Activated T-helper 1 cell treated with Interleukin-2 at 50 U/mL for 16 hours (primary cell): ENCODE measurements at places on chromosomes 13 and 19.
A peak's percentile ranks its signal among the peaks of the same experiment; 100 is the strongest.

- no peak for DNase-seq
Observed at GRCh38 chr13:67343777-67344176, 113.6 kb upstream of the PCDH9 start.

GRCh38 chr19:47122359-47123335 is 8.0 kb upstream of the SAE1 start:
- no peak for DNase-seq

GRCh38 chr13:77544758-77545338 is 9.3 kb downstream of the SCEL start:
- DNase-seq = no peak

DNA sequence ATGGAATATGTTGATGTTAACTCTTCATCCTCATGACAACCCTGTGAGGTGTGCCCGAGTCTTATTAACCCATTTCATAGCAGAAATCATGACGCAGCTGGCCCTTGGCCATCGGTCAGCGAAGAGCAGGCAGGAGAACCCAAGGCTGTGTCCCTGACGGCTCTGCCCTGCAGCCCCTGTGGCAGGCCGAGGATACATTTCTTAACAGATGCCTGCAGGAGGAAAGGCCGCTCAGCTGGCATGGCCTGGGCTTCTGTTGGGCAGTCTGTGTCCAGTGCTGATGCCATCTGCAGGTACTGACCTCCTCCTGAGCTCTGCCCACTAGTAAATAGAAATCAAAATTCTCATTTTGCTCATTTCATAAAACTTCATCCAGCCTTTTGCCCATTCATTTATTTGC is 35.4 kb upstream of the MCF2L start:
- DNase-seq = no peak

DNA sequence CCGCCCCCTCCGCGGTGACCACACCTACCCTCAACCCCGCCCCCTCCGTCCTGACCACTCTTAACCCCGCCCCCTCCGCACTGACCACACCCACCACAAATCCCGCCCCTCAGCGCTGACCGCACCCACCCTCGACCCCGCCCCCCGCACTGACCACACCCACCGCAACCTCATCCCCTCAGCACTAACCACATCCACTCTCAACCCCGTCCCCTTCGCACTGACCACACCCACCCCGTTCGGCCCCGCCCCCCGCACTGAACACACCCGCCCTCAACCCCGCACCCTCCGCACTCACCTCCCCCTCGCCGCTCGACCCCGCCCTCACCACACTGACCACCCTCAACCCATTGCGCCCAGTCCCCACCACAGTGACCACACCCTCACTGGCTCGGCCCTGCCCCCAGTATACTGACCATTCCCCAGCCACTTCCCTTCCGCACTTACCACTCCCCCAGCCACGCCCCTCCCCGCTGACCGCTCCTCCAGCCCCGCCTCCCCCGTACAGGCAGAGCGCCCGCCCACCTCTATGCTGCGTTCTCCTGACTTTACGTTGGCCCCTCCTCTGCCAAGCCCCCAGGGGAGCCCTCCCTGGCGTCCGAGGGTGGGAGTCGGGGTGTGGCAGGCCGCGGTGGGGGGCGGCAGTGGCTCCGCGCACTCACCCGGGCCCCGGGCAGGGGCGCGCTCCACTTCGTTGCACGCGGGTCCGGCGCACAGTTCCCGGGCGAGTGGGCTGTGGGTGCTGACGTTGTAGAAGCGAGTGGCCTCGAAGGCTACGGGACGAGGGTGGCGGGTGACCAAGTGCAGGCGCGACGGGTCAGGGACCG is 8.4 kb downstream of the F2RL3 start:
- DNase-seq = peak; percentile 23

- DNase-seq = no peak
Observed at GRCh38 chr13:76887076-76887563, 915 bp upstream of the KCTD12 start.

DNA sequence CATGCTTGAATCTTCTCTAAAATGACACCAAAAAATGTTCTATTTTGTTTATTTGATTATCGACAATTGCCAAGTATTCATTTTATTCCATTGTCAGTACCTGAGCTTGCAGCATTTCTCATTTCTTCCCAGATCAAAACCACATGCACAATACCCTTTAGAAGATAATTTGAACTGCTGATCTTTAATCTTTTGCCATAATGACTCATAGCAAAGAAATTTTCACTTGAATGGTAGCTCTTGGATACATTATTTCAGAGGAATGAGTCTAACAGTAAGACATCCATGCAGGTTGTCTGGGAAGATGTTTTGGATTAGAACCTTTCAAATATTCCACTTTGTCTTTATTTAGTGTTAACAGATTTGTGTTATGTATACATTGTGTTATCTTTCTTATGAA is 42.0 kb upstream of the RXFP2 start:
- DNase-seq = no peak

DNA sequence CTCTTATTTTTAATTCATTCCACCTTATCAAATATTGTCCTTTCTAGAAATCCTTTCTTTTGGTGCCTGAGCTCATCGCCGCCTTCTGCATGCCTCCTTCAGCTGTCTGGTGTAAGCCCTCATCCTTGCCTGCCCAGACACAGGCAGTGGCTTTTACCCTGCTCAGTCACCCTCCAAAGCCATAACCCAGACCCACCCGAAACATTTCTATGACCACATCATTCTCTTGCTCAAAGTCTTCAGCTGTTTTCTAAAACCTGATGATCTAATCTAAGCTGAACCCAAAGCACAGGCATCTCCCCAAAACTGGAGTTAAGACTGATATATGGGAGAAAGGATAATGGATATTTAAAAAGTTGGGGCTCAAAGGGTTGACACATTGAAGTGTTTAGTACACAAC is 753.7 kb upstream of the SGCG start:
- no peak for DNase-seq

DNA sequence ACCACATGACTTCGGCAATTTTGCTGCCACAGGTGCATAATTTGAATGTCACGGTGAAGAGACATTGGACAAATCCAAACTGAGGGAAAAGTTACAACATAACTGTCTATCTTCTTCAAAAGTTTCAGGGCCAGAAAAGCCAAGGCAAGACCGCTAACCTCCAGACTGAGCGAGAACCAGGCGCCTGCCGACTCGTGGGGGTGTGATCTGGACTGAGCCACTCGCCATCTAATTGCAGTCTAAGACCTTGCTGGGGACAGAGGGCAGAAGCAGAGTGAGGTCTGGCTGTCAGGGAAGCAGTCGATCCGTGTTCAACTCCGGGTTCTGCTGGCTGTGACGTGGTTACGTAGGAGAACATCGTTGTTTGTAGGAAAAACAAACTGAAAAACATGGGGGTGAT is 88.6 kb downstream of the SPACA7 start:
- no peak for DNase-seq

GRCh38 chr13:23776698-23777574 is 112.3 kb downstream of the MIPEP start:
- no peak for DNase-seq

DNA sequence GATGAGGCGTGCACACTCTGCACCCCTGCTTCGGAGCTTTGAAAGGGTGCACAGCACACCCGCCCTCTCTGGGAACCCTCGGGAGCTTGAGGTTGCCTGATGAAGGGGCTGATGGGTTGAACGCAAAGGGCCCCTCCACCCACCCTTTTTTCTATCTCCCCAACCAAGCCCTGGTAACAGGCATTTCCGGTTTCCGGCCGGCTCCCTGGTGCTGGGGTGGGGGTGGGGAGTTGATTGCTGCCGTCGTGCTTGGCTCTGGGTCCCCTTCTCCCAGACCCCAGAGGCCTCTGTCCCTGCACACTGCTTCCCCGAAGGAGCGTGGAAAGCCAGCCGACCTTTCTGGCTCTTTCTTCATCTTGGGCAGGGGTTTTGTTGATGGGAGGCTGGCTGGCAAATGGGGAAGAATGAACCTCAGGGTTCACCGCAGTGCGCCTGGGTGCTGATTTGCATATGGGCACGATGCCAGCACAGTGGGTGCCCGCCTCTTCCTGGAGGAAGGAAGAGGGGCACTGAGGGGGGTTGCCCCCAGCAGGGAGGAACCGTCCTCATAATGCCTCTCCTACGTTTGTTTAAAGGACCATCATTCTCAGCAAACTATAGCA is 29.1 kb downstream of the VAV1 start:
- DNase-seq = peak; percentile 72

DNA sequence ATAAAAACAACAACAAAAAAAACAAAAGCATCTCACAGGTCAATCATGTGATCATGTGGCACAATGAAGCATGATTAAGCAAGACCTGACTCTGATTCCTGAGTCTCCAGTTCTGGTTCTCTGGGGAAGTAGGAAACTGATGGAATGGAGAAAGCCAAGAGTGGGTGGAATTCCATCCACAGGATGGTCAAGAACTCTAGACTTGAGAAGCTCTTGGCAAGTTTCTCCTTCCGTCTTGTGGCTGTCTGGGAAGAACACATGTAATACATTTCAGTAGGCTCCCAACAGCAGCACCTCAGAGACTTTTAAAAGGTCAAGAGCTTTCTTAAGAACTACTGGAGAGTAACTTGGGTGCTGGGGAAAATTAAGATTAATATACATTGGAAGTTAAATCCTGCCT is 78.6 kb upstream of the TSHZ3 start:
- DNase-seq = no peak

DNA sequence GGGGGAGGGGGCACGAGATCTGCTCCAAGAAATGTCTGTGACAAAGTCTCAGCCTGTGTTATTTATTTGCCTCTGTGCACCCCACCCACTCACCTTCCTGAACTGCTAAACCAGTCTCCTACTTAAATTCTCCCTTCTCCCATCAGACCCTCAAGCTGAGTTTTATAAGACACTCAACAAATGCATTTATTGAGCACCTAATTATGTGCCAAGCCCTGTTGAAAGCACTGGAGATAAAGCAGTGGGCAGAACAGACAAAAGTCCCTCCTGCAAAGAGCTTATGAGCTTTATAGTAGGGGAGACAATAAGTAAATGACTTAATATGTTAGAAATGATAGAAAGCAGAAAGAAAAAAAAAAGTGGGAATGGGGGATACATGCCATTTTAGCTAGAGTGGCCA is 3.4 kb upstream of the FAM98C start:
- no peak for DNase-seq

DNA sequence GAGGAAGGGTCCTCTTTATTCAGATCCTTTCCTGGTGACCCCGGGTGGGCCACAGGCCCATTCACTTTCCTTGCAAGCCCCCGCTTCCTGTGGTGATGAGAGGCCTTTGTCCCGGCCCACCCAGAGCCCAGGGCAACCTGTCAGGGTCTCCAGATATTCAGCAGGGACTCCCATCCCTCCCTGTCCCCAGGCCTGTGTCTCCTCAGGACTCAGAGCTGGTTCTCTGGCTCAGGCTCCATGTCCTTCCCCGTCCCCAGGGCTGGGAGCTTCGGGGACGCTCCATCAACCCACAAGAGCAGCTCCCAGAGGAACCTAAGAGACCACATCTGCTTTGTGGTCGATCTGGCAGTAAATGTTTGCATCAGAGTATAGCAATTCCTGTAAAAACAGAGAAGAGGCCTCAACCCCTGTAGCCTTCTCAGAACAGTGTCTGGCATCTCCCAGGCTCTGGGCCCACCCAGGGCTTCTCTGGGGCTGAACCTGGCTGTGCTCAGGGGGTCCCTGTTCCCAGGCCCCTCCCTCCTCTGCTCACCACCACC is 7.8 kb downstream of the CEACAM4 start:
- DNase-seq = no peak

DNA sequence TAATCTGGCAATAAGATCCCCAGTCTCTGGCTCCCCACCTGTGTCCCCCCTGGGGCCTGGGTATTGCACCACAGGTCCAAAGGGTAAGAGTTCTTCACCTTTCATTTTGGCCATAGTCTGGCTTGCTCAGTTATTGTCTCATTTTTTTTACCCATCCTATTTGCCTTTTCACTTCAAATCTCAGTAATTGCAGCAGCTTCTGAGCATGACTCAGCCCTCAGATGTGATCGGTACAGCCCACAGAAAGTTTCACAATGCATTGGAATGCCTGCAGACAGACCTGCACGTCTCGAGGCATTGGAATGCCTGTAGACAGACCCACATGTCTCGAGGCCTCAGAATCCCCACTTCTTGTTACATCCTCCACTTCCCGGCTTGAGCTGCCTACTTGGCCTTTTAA is 173.6 kb downstream of the NUFIP1 start:
- no peak for DNase-seq

GRCh38 chr13:32581177-32581786 is 5.0 kb upstream of the PDS5B start:
- no peak for DNase-seq

DNA sequence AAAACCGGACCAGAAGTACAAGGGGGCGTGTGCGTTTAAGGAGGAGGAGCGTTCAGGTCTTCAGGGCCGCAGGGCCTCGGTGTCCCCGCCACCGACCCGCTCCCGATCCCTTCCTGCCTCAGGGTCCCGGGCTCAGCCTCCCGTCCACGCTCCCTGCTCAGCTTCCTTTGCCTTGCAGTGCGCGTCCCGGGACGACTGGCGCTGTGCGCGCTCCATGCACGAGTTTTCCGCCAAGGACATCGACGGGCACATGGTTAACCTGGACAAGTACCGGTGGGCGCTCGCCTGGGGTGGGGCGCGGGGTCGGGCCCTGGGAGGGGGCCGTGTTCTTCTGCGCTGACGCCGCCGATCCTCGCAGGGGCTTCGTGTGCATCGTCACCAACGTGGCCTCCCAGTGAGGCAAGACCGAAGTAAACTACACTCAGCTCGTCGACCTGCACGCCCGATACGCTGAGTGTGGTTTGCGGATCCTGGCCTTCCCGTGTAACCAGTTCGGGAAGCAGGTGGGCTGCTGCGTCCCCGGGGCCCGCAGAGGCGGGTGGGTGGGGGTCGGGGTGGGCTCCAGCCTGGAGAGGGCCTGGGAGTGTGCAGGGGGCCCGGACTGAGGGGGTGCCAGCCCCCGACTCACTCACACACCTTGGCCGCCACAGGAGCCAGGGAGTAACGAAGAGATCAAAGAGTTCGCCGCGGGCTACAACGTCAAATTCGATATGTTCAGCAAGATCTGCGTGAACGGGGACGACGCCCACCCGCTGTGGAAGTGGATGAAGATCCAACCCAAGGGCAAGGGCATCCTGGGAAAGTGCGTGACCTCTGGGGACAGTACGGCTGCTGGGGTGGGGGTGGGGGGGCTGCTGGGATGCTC is 1.4 kb downstream of the GPX4 start:
- no peak for DNase-seq

GRCh38 chr13:52750713-52751112 is 11.1 kb upstream of the CNMD start:
- no peak for DNase-seq

DNA sequence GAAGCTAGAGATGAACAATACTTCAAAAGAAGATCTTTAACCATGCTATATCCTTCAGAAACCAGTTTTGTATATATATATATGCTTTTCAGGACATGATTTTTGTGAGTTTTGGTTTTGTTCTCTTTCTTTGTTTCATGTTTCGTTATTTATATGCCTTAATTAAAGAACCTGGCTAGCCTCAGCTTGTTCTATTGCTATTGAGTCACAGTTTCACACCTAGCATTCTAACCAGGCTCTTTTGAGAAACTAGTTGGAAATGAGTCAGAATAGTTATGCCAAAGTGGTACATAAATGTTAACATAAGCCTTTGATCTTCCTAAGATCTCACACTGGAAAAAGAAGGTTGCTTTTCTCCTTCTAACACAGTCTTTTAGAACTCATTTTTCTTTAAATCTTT is 1925.2 kb downstream of the OLFM4 start:
- no peak for DNase-seq

- no peak for DNase-seq
Observed at GRCh38 chr19:7788933-7789323, 25.9 kb downstream of the CLEC4M start.
